Fibroblast of mammary gland (primary cell): ENCODE measurements at places on chromosomes 3 and 15.
A peak's percentile ranks its signal among the peaks of the same experiment; 100 is the strongest.

GRCh38 chr3:4994823-4995499 lies 15.7 kb downstream of the BHLHE40 start:
- peak; percentile 95 for DNase-seq

GRCh38 chr3:137259089-137259488 lies 301.3 kb downstream of the IL20RB start:
- DNase-seq: no peak

DNA sequence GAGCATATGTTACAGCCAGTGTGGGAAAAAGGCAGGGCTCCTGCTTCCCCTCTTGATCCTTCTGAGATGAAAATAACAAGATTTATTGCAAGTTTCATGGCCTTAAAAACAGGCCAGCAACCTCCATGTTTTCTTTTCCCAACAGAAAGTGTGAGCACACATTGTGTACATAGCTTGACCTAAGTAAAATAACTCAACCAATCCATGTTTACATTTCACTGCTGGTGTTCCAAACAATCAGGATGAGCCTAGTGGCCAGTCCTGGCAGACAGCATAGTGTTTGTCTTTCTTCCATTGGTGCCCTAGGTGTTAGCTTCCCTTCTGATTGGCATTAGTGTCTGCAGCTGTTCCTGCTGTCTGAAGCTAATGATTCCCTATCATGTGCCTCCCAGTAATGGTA lies 847.7 kb downstream of the EPHA3 start:
- DNase-seq: no peak

- no peak for DNase-seq
Measured at GRCh38 chr3:23781051-23781450, 24.7 kb upstream of the UBE2E1 start.

DNA sequence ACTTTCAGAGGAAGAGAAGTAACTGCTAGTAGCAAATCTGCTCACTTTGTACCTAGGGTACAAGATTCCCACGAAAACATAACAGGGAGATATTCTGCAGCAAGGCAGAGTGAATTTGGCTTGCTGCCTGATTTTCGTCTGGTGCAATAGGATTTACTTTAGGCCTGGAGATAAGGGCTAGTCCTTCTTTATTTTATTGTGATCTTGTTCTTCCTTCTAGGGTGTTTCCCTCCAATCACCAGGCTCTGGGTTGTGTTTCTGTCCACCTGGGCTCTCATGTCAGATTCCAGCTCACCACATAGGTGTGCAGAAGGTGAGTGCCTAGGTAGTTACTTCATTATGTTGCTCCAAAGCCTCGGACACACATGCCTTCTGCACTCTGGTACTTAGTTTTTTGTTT lies 211.8 kb upstream of the RGMA start:
- no peak for DNase-seq

DNA sequence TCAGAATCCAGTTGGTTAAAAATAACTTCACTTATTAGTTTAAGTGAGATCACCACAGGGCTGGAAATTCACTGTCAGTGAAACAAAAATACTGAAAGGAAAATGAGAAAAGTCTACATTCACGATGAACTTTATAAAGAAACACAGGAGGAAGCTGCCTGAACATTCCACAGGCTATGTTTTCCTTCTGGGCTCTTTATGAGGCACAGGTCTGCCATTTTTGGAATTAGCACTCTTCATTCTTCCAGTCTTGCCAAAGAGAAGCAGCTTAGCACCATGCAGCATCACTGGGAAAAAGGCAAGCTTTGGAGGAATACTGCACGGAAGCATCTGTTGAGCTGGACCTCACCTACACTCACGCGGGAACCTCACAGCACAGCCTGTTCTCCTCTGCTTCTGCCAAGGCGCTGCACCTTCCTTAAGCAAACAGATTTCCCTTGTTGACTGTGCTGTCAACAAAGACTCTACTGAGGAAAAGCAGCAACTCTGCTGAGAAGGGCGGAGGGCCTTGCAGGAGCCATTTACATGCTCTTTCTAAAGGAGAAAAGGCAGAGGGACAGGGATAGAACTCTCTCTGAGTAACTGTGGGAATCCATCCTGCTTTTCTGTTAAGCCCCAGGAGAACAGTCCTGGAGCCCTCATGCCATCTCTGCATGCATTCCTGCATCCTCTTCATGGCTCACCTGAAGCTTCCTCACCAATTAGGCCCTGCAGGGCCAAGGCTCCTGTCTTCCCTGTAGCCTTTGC lies 15.7 kb downstream of the SUSD5 start:
- no peak for DNase-seq

GRCh38 chr3:97389936-97390335 lies 374.6 kb upstream of the ARL6 start:
- no peak for DNase-seq

- DNase-seq: peak; percentile 52
Measured at GRCh38 chr3:99747915-99748314, 69.7 kb upstream of the CMSS1 start.

GRCh38 chr15:38320866-38321265 lies 68.2 kb downstream of the SPRED1 start:
- DNase-seq: no peak

DNA sequence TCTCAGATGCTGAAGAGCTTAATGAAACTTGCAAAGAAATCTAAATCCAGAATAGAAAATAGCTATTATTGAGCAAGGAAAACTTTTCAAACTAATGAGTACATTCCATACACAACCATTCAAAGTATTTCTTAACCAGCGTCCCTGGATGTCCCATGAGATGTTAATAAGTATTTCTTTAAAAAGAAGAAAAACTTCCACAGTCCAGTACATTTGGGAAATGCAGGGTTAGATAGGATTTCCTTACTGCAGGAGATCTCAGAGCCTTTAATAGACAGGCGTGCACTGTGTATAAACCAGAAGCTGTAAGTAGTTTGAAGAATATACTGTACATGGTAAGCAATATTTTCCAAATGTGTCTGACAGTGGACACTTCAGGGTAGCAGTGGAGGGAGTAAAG lies 29.6 kb upstream of the BHLHE40 start:
- peak; percentile 36 for DNase-seq

GRCh38 chr3:3013317-3014052 lies 96.7 kb downstream of the IL5RA start:
- no peak for DNase-seq

DNA sequence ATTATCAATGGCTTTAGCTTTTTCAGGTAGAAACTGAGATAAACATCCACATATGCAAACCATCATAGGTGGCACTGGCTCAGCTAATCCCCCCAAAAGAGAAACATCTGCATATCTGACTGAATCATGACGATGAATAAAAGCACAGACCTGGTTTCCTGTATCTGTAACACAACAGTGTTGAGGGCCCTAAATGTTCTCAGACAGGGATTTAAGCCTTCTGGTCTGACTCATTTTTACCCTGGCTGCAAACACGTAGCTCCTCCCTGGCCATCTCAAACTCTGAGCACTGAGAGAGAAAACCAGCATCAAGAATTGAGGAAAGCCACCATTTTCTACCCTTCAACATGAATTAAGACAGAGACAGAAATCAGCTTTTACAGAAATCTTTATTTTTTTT lies 35.2 kb downstream of the GLB1 start:
- DNase-seq: peak; percentile 87

DNA sequence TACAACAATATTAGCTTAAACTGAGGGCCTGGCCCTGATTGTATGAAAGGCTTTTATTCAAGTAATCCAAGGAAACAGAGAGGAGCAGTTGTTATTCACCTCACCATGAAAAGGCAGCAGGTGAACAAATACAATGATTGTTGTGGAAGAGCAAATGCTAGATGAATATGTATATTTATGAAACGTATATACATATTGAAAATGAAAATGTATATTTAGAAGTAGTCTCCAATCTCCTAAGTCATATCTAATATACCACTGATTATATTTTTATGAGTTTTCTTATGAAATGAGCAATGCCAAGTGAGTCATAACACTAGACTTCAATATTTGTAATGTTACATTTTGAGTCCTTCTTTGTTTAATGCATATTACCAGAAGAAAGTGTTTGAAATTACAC lies 116.2 kb upstream of the KCNMB2 start:
- DNase-seq: no peak

- no peak for DNase-seq
Measured at GRCh38 chr3:70580021-70580420, 267.6 kb upstream of the MDFIC2 start.

DNA sequence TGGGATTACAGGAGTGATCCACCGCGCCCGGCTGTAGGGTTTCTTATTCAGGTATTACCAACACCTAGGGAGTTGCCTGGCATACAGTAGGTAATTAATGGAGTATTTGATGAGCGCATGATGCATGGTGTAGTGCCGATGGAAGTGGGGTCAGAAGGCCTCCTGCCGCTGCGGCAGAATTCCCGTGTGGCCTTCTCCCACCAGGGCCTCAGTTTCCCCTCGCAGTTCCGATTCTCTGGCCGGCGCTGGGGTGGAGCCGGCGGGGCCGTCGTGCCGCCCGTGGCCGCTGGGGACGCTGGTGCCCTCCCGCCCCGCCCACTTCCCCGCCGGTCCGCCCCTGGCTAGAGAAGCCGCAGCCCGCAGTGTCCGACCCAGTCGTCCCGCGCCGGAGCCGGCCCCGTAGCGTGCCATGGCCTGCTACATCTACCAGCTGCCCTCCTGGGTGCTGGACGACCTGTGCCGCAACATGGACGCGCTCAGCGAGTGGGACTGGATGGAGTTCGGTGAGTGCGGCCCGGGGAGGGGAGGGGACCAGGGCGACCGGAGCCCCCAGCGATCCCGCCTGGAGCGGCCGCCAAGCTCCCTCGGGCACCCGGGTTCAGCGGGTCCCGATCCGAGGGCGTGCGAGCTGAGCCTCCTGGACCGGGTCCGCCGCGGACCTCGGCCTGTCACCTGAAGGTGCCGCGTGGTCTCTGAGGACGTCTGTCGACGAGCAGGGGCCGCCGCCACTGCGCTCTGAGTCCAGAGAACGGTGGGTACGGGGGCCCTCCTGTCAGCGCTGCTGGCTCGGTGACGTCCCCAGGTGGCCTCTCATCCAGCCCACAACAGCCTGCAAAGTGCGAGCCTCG lies at the start of gene IRAK2:
TSS of gene IRAK2 (plus strand) at position 374 of the 848 bp plus-strand sequence. CDS start at position 410, 36 bp downstream.
- peak; percentile 38 for DNase-seq

DNA sequence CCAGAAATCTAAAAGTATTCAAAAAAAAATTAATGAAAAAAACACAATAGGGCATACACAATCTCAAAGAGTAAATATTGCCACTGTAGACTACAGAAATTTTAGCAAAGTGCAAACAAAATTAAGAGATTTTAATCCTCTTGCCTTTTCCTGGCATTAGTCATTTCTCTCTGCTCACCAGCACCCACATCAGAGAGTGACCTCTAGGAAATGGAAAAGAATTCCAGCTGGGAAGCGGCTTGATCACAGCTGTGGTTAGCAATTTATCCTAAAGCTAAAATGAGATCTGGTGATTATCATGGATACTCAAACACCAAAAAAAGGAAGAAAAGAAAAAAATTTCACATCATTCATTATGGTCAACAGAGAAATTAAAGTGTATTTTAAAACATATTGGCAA lies 7.5 kb downstream of the CSNK1G1 start:
- peak; percentile 35 for DNase-seq

DNA sequence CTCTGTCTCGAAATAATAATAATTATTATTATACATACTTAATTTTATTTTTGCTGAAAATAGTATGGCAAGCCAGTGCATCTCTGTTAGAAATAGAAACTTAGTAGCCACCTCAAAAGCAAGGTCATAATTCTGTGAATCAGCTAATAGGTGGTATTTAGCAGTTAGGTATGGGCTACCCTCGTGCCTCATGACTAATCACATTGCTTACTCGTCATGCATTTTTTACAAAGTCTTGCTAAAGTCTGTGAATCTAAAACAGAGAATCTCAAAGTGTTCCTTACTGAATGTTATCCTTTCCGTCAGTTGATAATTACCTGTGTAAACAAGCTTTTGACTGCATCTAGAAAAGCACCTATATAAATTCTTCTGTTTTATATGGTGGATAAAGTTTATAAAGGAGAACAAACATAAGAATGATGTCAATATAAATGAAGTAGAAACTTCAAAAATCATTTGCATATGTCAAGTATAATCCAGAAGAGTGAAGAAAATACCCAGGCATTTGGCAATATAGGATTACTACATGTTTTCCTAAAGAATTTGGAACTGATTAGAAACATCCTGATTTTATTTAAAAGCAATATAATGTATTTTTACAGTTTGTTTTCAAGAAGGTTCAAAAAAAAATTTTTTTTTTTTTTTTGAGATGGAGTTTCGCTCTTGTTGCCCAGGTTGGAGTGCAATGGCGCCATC lies 6.2 kb downstream of the PPARG start:
- peak; percentile 93 for DNase-seq

GRCh38 chr3:15769256-15769915 lies 28.4 kb downstream of the ANKRD28 start:
- DNase-seq: peak; percentile 45

- DNase-seq: peak; percentile 34
Measured at GRCh38 chr3:134663721-134664456, 13.1 kb upstream of the KY start.

GRCh38 chr3:50519471-50520089 lies 16.1 kb upstream of the CACNA2D2 start:
- peak; percentile 31 for DNase-seq

DNA sequence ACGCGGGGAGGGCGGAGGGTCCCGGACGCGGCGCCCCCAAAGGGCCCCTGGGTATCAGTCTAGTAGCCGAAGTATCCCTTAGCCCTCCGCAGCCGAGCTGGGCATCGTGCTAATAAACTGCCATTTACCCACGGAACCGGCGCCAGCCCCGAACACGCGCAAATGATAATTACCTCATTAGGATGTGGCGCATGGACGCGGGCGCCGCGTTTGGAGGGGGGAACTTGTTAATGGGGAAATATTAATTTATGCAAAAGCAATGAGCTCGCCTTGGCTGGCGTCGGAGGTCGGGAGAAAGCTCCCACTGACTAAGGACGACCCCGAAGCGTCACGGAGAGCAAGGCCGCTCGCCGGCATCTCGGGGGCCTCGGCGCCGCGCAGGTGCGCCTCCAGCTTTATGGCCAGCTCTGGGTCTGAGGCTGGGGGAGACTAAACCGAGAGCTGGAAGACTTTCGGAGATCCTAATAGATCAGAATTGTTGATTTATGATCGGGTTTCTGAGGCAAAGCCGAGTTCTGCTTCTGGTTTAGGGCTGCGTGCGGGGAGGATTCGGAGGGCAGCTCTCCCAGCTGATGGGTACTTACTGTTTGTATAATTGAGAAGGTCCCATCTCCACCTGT lies 474 bp upstream of the FEZF2 start:
- DNase-seq: no peak

DNA sequence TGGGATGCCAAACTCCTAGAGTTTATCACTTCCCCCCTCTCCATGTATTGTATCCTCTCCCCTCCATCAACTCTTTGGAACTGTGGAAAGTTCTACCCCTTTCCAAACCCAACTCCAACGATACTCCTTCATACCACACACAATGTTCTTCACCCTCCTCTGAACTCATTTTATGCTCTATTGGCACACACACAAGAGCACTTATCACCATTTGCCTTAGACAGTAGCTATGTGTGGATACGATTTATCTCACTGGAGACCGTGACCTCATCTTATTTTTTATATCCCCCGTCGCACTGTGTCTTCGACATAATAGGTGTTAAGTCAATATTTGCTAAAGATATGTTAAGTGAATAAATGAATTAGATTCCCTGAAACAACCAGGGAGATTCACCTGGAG lies 316.5 kb upstream of the PROK2 start:
- DNase-seq: no peak
